HL-60 (cell line): ENCODE measurements at places on chromosomes 13 and 19.

DNA sequence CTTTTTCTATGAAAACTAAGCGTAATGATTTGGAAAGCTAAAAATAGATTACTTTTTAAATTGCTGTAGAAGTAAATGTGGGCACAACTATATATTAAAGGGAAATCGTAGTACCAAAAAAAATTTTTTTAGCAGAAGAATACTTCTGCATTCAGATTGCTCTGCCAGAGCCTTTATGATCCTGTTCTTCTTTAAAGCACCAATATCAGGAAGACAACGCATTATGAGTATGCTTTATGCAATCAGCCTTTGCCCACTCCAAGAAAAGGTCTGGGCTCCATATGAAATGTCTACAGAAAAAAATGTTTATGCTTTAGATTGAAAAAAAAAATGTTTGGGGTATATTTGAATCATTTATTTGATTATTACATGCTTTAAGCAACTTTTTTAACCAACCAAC is 137.4 kb downstream of the DIAPH3 start:
- DNase-seq, result no peak

DNA sequence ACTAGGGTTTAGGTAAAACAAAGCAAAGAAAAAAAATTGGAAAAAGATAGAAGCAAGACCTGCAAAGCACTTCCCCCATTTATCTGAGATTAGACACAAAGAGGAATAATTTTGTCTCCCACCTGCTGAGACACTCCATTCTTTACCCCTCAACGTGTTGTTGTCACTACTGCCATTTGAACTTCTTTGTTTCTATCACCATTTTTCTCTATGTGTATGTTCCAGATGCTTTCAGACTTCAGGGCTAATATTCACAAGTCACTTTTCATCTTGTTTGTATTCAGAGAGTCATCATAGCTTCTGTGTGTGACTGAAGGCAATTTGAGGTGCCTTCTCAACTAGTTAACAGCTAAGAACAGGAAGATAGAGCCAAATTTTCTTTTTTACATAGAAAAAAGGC is 512.5 kb downstream of the TBC1D4 start:
- DNase-seq, result no peak

- DNase-seq, result no peak
These were observed 628 bp downstream of the MRPL34 start for GRCh38 chr19:17306285-17306714.

DNA sequence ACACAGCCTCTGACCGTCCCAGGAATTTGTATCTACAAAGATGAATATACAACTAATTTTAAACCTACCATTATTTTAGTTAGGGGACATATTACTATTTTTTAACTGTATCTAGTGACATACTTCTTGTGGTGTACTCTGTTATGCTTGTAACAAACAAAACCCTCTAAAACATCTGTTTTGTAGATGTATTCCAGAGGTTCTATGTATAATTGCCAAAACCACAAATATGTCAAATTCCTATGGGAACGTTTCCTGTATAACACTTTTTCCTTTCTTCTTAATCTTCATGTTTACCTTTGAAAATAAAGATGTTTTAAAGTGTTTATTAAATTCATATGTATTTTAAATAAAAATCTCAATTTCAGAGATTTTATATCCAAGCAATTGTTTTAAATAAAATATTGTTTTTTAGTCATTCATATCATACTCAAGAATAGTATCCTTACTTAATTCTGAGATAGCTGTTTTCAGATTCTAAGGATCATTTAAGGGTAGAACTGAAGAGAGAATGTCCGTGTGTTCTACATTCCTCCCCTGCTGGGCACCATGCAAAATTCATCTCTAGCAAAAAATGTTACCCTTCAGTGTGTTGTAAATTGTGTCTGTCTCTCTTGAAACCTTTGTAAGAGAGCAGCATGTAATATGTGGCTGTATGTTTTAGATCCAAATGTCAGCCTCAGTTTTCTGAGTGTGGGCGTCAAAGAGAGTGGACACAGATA is 1327.7 kb downstream of the EFNB2 start:
- DNase-seq, result no peak

DNA sequence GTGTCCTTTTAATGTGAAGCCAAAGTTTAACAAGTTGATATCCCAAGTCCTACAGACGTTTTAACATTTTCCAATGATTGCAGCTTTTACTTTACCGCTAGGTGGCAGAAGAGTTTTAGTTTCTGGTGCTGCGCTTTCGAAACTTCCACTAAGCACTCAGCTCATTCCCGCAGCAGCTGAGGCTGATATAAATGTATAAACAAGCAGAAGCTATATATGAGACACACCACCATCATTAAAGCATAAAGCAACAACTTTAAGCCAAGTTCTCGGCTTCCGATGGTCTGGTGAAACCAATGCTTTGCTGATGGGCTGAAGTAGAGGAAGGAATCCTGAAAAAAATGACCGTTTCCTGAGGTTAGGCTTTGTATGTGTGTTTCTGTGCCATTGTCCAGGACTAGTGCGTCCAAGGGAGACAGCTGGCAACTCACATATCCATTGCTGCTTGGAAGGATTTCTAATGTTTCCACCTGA is 753.9 kb downstream of the OLFM4 start:
- DNase-seq, result peak; percentile 38

DNA sequence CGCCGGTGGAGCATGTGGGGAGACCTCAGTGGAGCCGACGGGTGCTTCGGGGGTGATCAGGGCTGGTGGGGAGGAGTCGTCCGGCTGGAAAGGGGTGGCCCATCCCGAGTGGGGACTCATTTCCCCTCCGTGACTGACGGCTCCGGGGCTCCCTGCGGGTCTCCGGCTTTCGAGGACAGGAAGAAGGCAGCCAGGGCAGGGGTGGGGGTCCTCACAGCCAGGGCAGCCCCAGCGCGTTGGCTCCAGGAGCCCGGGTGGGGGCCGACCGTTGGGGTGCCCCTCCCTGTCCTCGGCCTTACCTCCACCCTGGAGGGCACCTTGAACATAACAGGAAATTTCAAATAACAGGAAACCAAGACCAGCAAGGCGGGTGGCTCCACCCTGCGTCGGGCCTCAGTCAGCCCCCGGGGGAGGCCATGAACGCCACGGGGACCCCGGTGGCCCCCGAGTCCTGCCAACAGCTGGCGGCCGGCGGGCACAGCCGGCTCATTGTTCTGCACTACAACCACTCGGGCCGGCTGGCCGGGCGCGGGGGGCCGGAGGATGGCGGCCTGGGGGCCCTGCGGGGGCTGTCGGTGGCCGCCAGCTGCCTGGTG is at the start of gene S1PR4:
TSS of gene S1PR4 (plus strand) at position 393 of the 596 bp plus-strand sequence. CDS start at position 417, 24 bp downstream.
- no peak for DNase-seq

DNA sequence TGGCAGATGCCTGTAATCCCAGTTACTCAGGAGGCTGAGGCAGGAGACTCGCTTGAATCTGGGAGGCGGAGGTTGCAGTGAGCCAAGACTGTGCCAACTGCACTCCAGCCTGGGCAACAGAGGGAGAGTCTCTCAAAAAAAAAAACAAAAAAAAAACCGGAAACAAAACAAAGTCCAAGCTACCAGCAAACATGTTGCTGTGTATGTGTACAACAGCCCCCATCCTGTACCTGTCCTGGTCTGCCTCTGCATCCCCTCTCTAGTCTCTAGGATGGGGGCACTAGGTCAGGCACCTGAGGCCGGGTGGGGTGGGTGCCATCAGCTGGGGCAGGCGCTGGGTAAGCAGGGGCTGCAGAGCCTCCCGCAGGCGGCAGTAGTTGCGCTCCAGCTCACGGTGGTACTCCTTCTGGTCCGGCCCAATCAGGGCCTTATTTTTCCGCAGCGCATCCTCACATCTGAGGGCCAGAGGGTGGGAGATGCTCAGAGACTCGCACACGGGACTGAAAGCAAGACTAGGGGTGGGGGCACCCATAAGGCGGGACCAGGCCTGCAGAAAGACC is 2.8 kb upstream of the KANK2 start:
- no peak for DNase-seq

DNA sequence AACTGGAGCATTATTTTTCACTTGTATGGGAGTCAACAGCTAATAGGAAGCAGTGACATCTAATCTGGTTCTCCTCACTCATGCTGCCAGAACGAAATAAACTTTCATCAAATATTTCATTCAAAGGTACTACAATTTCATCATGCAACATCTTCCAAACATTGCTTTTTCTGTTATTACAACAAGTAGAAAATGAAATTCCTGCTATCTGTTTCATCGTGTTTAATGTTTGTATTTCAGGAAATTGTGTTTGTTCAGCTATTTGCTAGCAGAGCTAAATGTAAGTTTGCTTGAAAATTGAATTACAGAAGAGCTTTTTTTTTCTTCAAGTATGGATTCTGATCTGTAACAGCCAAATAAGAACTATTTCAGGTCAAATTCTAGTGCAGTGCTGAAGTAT is 90.1 kb downstream of the SLITRK6 start:
- no peak for DNase-seq

DNA sequence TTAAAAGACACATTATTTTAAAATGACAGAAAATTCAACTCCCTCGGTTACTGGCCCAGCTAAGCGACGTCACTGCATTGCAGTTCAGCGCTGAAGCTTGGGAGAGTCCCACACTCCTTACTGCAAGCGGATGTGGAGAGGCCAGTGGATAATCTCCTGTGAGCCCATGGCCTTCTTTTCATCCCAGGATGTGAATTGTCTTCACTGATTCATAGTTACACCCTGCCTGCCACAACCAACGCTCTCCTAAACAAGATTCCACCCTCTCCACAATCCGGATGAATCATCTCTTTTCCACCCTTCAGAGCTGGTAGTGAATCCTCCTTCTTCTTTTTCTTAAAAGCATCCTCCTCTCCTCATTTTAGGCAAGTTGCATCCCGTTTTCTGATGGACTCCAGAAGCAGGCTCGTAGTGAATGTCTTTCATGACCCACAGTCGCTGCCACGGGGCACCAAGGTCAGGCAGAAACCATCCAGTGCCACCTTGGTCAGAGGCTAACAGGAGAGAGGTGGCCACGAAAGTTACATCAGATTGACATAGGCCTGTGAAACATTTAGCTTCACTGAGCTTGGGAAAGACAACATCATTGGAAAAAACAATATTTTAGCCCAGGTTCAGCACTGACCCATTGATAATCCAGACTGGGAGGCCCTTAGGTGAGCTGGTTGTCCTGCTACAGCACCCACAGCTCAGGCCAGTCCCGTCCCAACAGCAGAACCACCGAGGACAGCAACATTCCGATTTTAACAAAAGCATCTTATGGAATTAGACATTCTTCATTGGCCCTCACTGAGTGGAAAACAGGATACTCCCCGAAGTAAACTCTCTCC is 2.0 kb downstream of the GJB2 start:
- no peak for DNase-seq

DNA sequence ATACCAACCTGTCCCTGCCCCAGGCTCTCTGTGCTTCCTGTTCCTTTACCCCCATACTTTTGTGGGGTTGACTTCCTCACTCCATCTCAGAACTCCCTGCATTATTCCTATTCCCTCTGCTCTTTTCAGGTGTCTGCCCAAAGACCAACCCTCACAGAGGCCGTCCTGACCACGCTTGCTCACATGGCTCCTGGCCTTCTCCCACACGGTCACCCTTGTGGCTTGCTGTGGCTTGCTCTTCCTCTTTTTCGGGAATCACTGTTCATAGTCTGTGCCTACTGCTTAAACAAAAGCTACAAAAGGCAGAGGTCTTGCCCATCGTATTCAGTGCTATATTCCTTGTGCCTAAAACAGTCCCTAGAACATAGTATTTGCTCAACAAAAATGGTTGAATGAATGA is 25.2 kb upstream of the ARGLU1 start:
- peak; percentile 63 for DNase-seq

DNA sequence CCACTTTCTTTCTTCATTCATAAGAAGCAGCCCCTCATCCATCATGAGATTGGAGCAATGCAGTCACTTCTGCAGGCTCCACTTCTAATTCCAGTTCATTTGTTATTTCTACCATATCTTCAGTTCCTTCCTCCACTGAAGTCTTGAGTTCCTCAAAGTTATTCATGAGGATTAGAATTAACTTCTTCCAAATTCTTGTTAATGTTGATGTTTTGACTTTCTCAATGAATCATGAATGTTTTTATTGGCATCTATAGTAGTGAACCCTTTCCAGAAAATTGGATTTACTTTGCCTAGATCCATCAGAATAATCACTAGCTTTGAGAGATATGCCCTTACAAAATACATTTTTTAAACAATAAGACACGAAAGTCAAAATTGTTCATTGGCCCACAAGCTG is 2567.7 kb upstream of the PCDH20 start:
- DNase-seq, result no peak

DNA sequence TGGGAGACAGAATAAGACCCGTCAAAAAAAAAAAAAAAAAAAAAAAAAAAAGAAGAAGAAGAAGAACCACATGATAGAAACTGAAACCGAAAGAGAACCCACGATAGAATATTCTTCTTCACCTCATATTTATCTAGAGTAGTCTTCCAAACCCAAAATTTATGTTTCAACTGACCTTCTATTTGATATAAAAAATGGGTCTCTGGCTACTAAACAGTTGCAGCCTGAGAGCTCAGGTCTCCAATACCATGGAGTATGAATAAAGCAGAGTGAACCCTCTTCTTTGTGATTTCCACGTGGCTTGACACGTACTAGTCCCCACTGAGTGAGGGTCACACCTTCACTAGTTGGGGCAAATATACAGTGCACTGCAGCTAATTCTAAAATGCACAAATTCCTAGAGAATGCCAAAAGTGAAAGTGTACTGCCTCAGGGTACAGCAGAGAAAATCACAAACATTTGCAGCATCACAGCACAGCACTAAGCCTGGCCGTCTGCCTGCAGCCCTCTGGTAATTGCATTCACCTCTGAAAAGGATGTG is 30.8 kb upstream of the RFC3 start:
- no peak for DNase-seq

GRCh38 chr13:42996584-42996983 is 4.5 kb upstream of the EPSTI1 start:
- DNase-seq, result no peak

- no peak for DNase-seq
These were observed 241.8 kb downstream of the PCCA start for GRCh38 chr13:100330662-100331061.

- DNase-seq, result no peak
These were observed 1092.8 kb downstream of the PCDH9 start for GRCh38 chr13:66137384-66137783.

DNA sequence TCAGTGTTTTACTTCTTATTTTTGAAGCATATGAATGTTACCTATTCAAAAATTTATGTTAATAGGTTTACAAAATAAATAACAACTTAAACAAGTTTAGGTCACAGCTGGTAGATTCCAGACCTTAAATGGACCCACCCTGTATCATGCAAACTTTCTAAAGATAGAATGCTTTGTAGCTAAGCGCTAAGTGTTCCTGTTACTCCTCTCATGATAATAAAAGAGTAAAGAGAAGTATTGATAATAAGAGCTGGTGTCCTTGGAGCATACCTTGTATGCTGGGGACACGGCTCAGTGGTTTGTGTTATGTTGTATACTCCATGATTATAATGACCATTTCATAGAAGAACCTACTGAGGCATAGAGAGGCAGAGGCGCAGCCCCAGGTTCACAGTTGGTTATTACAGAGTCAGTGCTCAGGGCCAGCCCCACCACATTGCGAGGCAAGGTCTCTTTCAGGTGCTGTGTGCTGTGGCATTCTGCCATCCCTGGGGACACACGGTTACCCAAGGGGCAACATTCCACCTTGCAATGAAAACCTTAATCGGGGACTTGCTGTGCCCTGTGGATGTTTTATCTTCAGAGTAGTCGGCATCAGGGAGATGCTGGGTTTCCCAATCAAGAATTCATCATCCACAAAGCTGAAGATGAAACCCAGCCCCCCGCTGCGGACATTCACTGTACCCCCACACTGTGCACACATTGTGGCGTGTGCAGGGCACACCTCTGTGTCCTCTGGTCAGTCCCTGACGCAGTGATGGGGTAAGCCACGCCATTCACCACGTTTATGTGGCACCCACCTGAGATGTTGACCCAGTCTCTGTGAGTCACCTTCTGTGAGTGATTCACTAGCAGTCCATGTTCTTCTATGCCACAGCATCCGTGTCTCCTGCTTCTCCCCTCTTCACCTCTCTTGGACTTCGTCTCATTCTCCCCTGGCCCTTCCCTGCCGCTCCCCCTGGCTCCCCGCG is 186.7 kb downstream of the COL4A1 start:
- no peak for DNase-seq
